ENCODE measurements at places on chromosomes 3 and 15.
A peak's percentile ranks its signal among the peaks of the same experiment; 100 is the strongest.

- no peak for DNase-seq
Measured at GRCh38 chr3:70532806-70533205, 220.4 kb upstream of the MDFIC2 start.

DNA sequence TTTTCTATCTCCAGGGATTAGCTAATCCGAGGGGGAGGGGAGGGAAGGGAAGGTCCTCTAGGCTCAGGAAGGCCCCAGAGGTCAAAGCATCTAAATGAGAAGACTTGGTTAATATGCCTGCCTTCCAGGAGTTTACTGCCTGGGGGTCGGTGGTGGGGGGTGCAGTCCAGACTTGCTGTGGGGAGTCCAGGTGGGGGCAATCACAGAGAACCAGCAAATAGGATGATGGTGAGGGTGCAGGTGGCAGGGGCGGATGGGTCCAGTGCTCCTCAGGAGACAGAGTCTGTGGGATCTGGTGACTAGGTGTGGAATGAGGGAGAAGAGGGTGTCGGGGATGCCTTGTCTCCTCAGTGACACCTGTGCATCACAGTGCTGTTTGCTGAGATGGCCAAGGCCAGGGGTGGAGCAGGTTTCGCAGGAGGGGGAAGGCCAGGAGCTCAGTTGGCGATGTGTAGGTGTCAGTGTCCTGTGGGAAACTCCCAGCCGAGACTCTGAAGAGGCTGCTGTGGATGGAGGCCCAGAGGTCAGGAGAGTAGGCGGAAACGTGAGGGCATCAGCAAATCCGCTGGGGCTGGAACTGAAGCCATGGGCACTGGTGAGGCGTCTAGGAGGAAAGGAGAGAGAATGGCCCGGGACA, 8.1 kb downstream of the CFAP100 start:
- DNase-seq = no peak

DNA sequence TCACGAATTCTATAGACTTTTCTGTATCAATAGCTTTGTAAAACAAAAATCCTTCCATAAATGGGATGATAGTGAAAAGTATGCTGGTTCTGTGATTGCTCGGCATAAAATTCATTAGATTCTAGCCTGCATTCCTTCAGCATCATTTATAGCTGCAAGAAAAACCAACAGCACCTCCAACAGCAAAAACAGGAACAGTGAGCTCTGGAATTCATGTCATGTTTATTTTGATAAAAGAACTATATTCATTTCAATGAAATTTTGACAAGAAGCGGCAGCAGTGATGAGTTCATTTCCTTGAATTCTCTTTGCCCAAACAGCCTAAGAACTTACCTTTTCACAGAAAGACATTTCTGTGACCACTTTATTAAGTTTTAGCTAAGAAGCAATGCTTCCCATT, 515.2 kb upstream of the CCDC54 start:
- no peak for DNase-seq

GRCh38 chr3:58216496-58217195, 5.9 kb upstream of the DNASE1L3 start:
- peak; percentile 66 for DNase-seq

GRCh38 chr3:74630602-74631001, 16.1 kb upstream of the CNTN3 start:
- no peak for DNase-seq

DNA sequence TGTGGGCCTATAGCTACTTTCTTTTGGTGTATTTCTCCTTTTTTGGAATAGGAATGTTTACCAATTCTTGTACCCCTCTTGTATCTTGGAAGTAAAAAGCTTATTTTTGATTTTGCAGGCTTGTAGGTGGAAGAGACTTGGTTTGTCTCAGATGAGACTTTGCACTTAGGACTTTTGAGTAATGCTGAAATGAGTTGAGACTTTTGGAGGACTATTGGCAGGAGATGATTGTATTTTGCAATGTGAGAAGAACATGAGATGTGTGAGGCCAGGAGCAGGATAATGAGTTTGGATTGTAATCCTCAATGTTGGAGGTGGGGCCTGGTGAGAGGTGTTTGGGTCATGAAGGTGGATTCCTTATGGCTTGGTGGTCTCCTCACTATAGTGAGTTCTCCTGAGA, 106.3 kb downstream of the KBTBD8 start:
- DNase-seq = no peak

DNA sequence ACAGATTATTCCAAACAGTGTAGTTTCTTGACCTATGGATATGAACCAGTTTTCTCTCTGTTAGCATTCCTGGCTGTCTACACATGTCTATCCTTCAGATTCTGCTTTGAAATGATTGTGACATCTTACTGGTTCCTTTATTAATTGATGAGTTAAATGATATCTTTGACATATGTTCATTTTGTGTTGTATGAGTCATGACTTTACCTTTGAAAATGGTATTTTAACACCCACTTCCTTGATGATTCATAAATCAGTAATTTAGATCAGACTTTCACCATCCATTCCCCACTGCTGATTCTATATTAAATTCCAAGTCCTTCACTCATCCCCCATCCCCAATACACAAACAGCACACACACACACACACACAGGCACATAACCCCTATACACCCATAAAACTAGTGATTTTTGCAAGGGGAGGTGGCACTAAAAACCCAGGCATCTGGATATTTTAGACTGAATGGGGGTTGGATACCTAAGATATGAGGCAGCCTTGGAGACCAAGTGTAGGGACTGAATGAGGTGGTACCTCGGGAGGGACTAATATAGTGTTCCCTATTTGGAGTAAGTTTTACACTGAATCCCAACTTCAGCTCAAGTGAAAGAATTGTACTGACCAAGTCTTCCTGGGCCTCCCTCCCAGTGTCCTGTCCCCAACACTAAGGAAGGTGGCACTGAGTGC, 9.7 kb downstream of the CCK start:
- DNase-seq = no peak

DNA sequence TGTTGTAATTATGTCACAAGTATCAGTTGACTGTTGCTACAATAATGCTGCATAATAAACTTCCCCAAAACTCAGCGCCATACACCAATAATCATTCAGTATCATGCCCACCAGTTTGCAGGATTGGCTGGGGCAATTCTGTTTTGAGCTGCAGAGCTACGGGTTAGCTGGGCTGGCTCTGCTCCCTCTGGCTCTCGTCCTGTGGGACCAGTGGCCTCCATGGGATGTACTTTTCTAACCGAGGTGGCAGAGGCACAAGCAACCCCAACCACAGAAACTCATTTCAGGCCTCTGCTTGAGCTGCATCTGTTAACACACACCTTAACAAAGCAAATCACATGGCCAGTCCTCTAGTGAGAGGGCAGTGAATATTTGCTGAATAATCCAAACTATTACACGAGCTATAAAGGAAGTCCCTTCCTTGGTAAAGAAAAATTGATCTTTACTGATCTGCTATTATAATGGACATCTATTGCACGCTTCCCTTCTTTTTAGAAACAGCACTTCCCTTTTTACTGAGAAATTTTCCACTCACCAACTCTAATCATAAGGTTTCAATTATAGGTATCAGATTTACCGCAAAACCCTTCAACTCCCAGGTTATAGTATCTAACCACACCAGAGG, 10.9 kb upstream of the BCL2A1 start:
- DNase-seq = no peak

GRCh38 chr15:90104551-90104950, 2.3 kb upstream of the IDH2 start:
- no peak for DNase-seq

- DNase-seq = no peak
Measured at GRCh38 chr15:47384776-47385175, 332.5 kb upstream of the SEMA6D start.

- DNase-seq = no peak
Measured at GRCh38 chr15:45640616-45641015, 5.8 kb downstream of the SQOR start.

GRCh38 chr3:193800138-193801043, 207.4 kb downstream of the OPA1 start:
- DNase-seq = no peak

DNA sequence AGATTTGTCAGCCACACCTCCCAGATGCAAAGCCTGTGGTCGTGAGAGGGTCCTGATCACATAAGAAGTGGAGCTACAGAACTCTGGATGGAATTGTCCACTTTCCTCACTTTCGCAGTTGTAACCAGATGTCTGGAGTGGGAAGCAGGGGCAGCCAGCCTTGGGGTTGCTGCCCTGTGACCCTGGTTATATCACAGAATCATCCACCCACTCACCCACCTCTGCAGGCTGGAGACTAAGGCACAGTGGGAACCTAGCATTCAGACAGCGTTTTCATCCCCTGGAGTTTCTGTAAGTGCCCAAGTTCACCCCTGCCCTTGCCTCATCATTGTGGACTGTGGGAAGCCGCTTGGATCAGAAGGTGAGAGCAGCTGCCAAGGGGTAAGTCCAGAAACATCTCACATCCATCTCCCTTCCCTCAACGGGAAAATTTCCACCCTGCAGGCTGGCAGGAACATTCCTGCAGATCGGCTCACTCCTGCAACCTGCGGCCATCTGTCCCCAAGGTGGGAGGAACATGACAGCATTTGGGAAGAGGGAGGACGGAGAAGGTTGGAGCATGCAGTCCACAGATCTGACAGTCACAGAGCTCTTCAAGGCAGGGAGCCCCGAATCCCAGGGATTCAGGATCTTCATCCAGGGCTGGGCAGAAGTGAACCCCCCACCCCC, 2.9 kb upstream of the IQSEC1 start:
- no peak for DNase-seq

- DNase-seq = no peak
Measured at GRCh38 chr3:152718810-152719209, 116.1 kb upstream of the P2RY1 start.

DNA sequence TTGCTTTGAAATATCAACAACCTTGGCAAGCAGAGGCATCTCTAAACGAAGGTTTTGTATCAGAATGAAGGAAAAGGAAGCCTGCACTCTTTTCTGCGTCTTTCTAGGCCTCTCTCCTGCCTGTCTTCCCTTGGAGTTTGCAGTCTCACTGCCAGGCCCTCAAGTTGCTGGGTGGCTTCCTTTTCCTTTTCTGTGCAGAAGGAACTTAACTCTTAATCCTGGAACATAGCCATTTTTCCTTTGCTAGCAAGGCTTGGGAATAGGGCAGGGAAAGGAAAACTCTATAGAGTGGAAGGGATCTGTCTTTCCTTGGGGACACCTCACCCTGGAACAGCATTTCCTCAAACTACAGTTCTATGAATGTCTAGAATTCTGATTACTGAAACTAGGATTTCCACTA, 32.8 kb downstream of the TLNRD1 start:
- no peak for DNase-seq

GRCh38 chr3:144317961-144318360, 346.3 kb downstream of the DIPK2A start:
- DNase-seq = no peak

DNA sequence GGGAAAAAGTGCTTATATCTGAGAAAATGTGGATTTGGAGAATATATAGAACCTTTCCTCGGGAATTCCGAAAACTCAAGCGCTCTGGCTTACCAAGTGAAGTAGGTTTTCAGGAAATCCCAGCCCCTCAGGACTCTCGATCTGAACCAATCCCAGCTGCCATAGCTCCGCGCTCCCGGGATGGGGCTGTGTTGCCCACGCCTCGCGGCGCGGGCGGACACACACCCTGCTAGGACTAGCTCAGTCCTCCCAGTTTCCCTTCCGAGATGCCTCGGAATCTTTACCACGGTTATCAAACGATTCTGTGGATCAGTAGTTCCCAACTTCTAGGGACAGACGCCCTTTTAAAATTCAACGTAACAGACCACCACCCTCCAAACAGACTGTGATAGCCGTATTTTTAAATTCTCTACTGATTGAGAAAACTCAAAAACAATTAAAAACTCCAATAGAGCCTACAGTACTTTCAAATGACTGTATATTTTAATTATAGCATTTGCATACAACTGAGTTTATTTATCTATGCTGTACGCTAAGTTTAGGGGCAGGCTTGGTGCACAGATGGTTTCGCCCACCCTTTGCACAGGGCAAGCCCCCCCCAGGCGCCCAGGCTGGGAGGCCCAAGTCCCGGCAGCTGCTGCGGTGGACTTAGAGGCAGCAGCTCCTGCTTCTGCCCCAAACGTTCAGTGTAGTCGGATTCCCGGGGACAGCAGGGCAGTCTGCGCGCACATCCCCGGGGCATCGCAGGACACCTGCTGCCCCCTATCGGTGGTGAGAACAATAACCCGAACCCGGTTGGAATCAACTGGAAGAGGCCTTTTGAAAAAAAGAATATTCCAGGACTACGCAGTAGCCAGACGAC, 52.3 kb downstream of the CCDC54 start:
- DNase-seq = peak; percentile 91

DNA sequence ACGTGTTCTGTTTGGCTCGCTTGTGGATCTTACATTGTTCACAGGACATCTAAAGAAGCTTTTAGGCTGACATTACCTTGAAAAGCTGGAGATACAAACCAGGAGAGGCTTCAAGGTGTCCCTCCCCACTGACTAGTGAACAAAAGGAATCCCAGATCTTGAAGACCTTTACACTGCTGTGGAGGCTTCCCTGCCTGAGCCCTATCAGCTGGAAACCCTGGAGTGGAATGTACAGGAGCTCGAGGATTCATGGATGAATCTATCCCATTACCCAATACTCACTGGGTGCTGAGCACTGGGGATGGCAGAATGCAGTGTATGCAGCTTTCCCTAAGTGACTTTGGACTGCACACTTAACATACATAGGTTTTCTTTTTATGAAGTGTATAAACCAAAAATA, 82.3 kb upstream of the MFGE8 start:
- DNase-seq = peak; percentile 42

DNA sequence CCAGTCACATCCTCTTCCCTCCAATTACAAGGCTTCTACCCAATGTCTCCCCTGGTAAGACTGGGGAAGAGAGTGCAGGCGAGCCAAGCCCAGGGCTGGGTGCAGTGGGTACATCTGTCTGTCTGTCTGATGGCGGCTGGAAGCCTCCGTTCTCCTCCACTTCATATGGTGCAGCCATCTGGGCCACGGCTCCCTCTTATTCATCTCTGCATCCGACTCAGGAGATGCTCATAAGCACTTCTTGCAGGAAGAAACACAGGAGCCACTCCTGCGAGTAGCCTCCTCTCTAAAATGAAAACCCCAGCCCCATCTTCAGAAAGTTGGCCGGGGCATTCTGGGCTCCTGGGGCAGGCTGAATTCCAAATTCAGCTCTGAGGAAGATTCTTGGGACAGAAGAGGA, 67.5 kb upstream of the SLC6A6 start:
- DNase-seq = no peak

DNA sequence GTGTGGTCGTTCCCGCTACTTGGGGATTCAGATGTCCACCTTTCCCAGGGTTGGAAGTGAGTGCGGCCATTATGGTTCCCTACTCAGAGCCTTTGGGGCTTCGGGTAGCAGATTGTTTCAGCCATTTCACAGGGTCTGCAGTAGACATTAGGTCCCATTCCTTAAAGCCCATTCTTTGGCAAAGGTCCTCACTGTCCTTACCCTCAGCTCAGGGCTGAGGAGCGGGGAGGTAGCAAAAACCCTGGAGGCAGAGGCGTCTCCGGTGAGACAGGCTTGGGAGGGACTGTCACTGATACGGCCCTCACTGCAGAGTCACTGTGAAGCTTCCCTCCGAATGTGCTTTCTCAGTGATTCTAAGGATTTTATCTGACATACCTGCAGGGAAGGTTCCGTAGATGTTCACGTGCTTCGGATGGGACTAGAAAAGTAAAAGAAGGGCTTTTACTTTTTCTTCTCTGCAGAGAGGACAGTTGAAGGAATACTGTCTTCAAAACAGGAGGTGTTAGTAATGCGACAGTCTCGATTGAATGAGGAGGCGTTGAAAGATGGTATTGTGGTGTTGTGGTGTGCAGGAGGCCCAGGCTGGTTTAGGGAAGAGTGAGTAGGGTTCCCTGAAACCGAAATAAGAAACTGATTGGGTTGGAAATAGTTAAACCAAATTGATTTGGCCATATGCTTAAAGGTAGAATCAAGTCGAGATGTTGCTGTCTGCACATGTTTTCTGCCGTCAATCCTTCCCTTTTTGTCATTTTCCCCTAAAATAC, 630 bp downstream of the ATP6V1A start:
- DNase-seq = peak; percentile 56

GRCh38 chr15:56754772-56755370, 21.6 kb upstream of the ZNF280D start:
- DNase-seq = no peak
